NCI-H1105 (cell line): ENCODE measurements at places on chromosomes 2 and 18.

- no peak for DNase-seq
Measured at GRCh38 chr2:106537047-106537446, 49.9 kb downstream of the CD8B2 start.

GRCh38 chr18:70377317-70377799, 88.5 kb downstream of the SOCS6 start:
- DNase-seq = no peak

DNA sequence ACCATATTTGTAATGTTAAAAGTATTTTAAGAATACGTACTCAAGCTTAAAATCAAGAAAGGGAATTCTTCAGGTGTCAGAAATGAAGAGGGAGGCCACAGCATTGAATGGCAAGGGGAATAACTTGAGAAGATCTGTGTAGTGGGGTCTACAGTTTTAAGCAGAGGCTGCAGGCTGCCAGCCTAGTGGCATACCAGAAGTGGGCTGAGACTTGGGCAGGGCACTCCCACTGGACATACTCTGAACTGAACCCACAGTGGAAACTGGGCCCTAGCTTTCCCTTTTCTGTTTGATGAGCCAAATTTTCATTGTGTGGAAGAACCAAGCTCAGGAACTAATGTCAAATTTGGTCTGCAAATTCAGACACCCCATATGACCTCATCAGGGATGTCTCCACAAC, 238.8 kb downstream of the PTPRM start:
- no peak for DNase-seq

DNA sequence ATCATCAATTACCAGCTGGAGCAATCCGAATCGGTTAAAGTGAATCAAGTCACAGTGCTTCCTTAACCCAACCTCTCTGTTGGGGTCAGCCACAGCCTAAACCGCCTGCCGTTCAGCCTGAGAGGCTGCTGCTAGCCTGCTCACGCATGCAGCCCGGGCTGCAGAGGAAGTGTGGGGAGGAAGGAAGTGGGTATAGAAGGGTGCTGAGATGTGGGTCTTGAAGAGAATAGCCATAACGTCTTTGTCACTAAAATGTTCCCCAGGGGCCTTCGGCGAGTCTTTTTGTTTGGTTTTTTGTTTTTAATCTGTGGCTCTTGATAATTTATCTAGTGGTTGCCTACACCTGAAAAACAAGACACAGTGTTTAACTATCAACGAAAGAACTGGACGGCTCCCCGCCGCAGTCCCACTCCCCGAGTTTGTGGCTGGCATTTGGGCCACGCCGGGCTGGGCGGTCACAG, 496 bp upstream of the ITGA4 start:
- no peak for DNase-seq

DNA sequence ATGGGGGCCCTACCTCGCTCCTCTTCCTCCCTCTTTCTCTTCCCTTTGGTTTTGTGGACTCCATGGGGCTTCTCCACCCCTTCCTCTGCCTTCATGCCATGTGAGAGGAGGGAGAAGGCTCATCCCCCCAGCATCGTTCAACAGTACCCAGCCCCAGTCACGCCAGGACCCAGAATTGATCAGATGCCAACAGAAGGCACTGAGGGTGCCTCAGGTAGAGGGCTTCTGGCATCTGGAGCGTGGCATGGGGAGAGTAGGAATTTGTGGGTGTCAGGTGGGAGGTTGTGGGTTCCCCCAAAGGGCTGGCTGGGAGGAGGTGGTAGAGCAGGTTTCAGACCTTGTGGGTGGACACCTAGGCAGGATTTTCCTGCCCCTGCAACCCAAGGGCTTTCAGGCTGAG, 122.0 kb downstream of the TWIST2 start:
- no peak for DNase-seq

DNA sequence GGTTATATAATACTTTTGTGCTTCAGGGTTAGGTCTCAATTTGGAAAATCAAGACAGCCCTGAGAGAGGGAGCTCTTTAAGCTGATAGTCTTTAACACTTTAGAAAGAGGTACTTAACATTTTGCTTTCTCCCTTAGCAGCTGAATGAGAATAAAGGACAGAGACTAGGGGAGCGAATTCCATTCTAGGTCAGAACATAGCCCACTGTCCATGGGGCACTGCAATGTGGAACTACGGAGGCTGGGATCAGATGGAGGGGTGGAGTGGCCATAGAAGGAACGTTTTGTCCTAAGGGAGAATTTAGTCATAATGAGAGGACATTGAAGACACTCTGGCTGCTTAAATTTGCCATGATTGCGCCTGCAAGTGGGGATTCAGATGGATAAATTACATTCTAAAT, 794 bp downstream of the GKN2 start:
- no peak for DNase-seq

DNA sequence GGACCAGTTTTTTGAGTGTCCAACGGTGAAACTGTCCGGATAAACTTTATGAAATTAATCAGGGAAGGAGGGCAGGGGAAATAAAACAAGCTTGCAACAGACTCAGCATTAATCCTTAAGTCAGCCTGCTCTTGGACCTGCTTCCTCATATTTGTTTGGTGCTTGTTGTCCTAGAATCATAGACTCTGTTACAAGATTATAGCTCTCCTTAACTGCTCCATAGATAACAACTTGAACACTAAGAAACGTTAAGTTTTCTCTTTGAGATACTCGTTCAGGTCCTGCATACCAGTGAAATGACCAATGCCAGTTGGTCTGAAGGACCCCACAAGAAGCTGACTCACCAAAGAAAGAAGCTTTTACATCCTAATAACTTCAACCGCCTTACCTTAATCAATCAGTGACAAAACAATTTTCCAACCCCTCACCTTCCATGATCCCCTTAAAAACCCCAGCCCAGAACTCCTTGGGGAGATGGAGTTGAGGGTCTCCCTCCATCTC, 493.2 kb downstream of the PID1 start:
- no peak for DNase-seq

DNA sequence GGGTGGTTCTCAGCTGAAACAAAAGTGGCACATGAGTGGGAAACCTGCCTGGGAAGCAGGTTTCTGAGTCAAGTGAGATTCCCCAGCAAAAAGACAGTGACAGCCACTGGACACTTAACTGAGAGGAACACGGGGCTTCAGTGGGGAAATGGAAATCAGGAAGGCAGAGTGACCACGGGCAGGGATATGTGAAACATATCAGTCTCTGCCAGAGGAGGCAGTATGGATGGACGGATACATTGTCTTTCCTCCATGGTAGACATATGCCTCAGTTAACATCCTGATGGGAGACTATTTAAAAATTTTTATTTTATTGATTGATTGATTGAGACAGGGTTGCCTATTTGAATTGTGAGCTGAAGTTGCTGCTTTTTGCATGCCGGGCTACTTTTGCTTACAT, 292.1 kb downstream of the NBAS start:
- DNase-seq = no peak

DNA sequence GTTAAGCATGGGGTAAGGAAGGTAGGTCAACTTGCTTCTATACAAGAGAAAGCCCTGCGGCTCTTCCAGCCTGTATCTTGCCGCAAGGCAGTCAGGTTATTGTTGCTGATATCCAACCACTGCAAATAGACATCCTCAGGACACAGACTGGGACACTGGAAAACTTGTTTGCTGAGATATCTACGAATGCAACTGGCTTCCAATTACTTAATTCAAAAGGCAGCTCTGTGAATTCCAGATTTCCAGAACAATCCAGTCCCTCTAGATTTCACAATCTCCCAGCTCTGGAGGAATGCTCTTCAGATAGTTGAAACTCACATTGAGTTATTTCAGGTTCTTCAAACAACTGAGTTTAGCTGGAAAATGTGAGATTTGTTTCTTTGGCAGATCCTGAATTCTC, 34.6 kb upstream of the SP9 start:
- DNase-seq = no peak

- no peak for DNase-seq
Measured at GRCh38 chr2:10146366-10147005, 23.9 kb downstream of the RRM2 start.

DNA sequence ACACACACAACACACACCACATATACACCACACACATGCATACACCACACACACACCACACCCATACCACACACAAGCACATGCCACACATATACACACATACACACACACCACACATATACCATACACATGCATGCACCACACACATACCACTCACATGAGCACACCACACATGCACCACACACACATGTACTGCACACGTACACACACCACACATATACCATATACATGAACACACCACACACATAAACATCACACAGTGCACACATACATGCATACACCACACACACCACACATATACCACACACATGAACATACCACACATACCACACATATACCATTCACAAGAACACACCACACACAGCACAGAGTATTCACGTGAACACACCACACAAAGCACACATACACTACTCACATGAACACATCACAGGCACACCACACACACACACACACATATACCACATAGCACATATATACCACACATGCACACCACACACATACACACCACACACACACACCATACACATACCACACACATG, 219.9 kb upstream of the RAB6C start:
- DNase-seq = no peak

GRCh38 chr2:36469710-36470109, 114.1 kb downstream of the CRIM1 start:
- DNase-seq = no peak

GRCh38 chr2:54456612-54457322, 640 bp downstream of the SPTBN1 start:
- peak; percentile 37 for DNase-seq

- no peak for DNase-seq
Measured at GRCh38 chr2:112006076-112006410, 49.0 kb upstream of the TMEM87B start.

DNA sequence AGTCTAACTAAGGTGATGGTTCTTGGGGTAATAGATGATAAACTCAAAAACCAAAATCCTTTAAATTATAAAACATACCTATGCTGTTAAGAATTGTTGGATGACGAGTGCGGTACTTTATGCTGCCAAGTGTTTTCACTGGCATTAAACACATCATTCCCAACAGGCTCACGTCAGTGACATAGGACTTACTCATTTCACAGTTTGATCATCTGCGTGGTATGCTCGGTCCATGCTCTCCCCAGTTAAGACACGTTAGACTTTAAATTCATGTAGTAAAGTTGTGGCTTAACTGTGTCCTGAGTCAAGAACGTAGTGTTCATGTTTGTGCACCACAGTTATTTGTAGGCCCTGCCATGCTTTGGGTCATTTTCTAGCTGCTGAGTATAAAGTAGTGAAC, 125.6 kb upstream of the MYT1L start:
- no peak for DNase-seq

DNA sequence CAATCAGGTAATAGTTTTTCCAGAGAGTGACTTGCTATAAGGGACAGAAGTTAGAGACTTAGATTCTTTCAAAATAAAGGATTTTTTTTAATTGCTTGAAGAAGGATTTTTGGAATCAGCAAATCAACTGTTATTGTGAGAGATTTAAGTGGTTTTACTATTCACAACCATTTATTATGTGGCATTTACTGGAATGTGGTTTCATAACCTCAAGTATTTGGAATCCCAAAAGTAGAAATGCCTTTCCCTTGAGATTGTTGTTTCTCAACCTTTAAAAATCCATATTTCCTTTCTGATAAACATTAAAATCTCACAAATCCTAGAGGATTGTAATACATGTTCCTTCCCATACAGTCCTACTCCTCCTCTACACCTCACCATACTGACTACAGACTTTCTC, 5.0 kb downstream of the TANK start:
- no peak for DNase-seq

- no peak for DNase-seq
Measured at GRCh38 chr2:145961846-145962245, 1441.9 kb upstream of the ZEB2 start.

DNA sequence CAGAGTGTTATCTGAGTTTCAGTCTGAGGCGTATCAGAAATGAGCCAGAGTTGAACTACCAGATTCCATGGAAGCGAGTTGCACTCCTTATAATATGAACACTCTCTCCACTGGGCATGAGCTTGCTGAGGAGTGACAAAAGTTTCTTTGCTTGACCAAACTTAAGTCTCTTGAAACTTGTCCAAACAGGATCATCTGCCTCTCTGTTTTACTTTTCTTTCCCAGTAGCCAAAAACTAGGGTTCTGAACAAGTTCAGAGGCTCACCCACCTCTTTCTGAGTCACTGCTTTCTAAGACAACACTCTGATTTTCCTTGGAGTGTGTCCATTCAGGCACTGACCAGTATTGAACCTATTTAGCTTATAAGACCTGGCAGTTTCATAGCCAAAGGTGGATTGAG, 233.2 kb upstream of the TCF4 start:
- DNase-seq = no peak
